ENCODE measurements at places on chromosomes 3 and 15. TPM values are rescaled to one million over a fixed set of nuclear protein-coding genes. Genes with fewer than 3 reads are reported as not detected.
A peak's percentile ranks its signal among the peaks of the same experiment; 100 is the strongest.

DNA sequence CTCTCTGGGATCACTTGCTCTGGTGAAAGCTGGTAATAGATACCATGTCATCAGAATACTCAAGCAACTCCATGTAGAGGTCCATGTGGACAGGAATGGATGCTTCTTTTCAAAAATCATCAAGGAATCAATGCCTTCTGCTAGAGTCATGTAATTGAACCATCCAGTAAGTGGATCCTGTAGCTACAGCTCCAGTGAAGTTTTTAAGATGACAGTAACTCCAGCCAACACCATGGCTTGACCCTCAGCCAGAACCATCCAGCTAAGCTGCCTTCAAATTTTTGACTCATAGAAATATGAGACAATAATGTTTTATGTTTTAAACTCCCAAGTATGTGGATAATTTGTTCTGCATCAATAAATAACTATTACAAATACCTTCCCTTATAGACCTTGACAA lies 923.7 kb downstream of the EPHA3 start:
- no peaks in the 10 kb centered on the region for H3K4me1 ChIP-seq
- no peak overlapping the region for H3K4me3 ChIP-seq
- no peaks in the 10 kb centered on the region for H3K36me3 ChIP-seq
- no peaks in the 10 kb centered on the region for H3K27me3 ChIP-seq
- no peak for DNase-seq
- H3K27ac ChIP-seq, result no peak overlapping the region

MYD88 gene
- total RNA-seq, result 38.8 TPM

GRCh38 chr15:98804057-98804380 lies 155.7 kb downstream of the IGF1R start:
- no peaks in the 10 kb centered on the region for H3K4me1 ChIP-seq
- DNase-seq, result no peak
- H3K36me3 ChIP-seq, result no peaks in the 10 kb centered on the region
- H3K27ac ChIP-seq, result no peak overlapping the region
- H3K27me3 ChIP-seq, result no peaks in the 10 kb centered on the region

DNA sequence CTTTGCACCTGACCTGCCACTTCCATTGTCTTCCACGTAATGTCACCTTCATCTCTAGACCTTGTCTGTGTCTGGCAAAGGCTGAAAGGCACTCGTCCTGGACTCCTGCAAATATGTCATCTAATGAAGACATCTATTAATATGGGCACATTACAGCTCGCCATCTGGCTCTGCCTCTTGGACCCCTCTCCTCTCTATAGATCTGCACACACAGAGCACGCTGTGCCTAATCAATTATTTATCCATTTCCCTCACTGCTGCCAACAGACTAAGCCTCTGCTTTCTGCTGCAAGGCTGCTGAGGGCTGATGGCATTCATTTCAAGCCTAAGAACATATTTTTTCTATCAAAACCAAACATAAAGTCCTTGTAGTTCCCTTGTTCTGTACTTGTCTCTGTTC lies 573.0 kb downstream of the TUSC7 start:
- DNase-seq, result no peak
- no peak overlapping the region for H3K4me3 ChIP-seq
- H3K4me1 ChIP-seq, result no peaks in the 10 kb centered on the region
- no peaks in the 10 kb centered on the region for H3K36me3 ChIP-seq
- no peaks in the 10 kb centered on the region for H3K27me3 ChIP-seq
- no peak overlapping the region for H3K27ac ChIP-seq

GRCh38 chr15:73941044-73941443 lies 14.8 kb downstream of the LOXL1 start:
- H3K4me3 ChIP-seq, result no peak overlapping the region
- H3K36me3 ChIP-seq, result no peaks in the 10 kb centered on the region
- no peak overlapping the region for H3K27ac ChIP-seq
- H3K27me3 ChIP-seq, result no peaks in the 10 kb centered on the region

GPR160 gene
- total RNA-seq, result 4.2 TPM

- no peaks in the 10 kb centered on the region for H3K36me3 ChIP-seq
- DNase-seq, result no peak
- no peaks in the 10 kb centered on the region for H3K4me1 ChIP-seq
- no peak within 1 kb of the TSS for H3K27ac ChIP-seq
- no peak within 1 kb of the TSS for H3K4me3 ChIP-seq
These were observed at the start of gene FAM3D for GRCh38 chr3:58666683-58667082. Gene FAM3D (minus strand): TSS chr3:58666774. CDS start chr3:58655563, 11,211 bp downstream.

DNA sequence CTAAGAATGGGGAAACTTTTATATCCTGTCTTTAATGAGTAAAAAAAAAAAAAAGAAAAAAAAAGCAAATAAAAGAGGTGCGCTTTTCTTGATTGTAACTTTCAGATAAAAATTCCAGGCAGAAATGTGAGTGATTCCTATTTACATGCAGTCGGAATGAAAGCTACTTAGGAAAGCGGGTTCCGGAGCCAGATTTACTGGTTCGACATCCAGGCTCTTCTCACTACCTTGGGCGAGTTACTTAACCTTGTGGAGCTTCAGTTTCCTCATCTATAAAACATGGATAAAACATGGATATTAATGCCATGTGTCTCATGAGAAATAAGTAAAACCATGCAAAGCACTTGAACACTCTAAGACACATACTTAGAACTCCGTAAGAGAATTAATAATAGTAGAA lies 169.2 kb downstream of the TP63 start:
- H3K36me3 ChIP-seq, result no peaks in the 10 kb centered on the region
- no peak overlapping the region for H3K27ac ChIP-seq
- H3K4me3 ChIP-seq, result no peak overlapping the region

GRCh38 chr15:42672444-42672843 lies 64.5 kb downstream of the CDAN1 start:
- no peaks in the 10 kb centered on the region for H3K36me3 ChIP-seq
- DNase-seq, result no peak
- no peak overlapping the region for H3K4me3 ChIP-seq
- H3K4me1 ChIP-seq, result no peaks in the 10 kb centered on the region

- no peaks in the 10 kb centered on the region for H3K4me1 ChIP-seq
- H3K4me3 ChIP-seq, result no peak overlapping the region
- no peaks in the 10 kb centered on the region for H3K27me3 ChIP-seq
These were observed 10.5 kb downstream of the MTMR14 start for GRCh38 chr3:9659849-9660248.

AP3S2 gene
- 24.0 TPM for total RNA-seq

NANOGP8 gene
- not detected for total RNA-seq

TRIM71 gene
- not detected for total RNA-seq

STRA6 gene
- total RNA-seq, result 0.12 TPM

FOXB1 gene
- not detected for total RNA-seq

- no peak overlapping the region for H3K4me3 ChIP-seq
- H3K27me3 ChIP-seq, result no peaks in the 10 kb centered on the region
- H3K27ac ChIP-seq, result no peak overlapping the region
- DNase-seq, result no peak
These were observed 41.7 kb upstream of the BLM start for GRCh38 chr15:90675464-90675863.

HHATL gene
- total RNA-seq, result 1.0 TPM

KCNAB1 gene
- 0.15 TPM for total RNA-seq

SLC28A2 gene
- not detected for total RNA-seq

ROBO1 gene
- 1.1 TPM for total RNA-seq

DNA sequence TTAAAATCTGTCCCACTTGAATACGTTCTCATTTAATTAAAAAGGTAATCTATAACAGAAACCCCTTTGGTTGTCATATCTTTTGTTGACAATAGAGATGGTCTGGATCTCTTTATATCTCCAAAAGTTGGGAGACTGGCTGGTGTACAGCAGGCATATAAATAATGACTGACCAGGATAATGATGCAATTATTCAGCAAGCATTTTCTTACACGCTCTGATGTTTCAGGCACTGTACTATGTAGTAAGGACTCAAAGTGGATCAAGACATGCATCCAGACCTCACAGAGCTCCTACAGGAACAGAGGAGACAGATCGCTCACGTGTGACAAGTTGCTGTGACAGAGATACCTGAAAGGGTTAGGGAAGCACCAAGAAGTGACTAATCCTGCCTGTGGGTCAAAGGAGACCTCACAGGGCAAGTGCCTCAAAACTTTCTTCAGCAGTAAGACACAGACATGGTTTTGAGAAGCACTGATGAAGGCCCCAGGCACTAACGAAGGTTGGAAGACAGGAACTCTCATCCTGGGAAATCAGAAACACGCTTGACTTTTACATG lies 25.7 kb downstream of the VPS39 start:
- H3K4me1 ChIP-seq, result no peaks in the 10 kb centered on the region
- H3K27me3 ChIP-seq, result no peaks in the 10 kb centered on the region
- H3K27ac ChIP-seq, result no peak overlapping the region
- no peaks in the 10 kb centered on the region for H3K36me3 ChIP-seq
- no peak for DNase-seq
- H3K4me3 ChIP-seq, result no peak overlapping the region

DNA sequence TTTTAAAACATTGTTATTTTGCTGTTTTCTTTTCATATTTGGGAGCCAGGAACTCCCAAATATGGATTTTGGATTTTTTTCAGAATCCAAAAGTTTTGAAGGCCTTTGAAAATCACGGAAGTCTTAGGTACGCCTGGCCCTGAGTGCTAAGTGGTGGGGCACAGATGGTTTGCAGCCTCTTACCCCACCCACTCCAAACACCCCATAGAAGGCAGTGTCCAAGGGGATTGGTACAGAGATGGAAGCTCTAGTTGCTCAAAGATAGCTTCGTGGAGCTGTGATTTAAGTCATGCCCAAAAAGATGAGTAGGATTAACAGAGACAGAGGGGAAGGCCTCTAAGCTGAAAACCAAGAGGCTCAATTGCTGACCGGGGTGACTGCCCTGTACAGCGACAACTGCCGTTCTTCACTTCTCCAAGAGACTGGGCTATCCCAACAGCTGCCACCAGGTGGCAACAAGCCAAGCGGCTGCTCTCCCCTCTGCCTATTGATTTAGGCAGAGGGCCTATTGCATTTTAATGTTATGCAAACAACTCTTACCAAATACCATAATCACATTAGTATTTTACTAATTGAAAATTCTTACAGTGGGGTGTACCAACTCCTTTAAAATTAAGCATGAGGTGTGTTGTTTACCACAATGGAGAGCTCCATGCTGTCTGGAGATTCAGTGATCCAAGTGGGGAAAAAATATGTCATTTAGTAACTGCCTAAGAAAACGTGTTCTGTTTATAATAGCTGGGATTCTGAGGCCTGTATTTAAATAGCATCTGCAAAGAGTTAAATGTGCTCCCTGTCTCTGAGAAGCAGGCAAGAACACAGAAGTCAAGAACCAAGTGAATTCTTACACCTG lies 64.0 kb upstream of the C15orf61 start:
- no peak overlapping the region for H3K4me3 ChIP-seq
- H3K4me1 ChIP-seq, result peaks cover 7% of the 10 kb centered on the region
- H3K27ac ChIP-seq, result no peak overlapping the region
- no peaks in the 10 kb centered on the region for H3K36me3 ChIP-seq
- no peaks in the 10 kb centered on the region for H3K27me3 ChIP-seq
- DNase-seq, result peak; percentile 90

GRCh38 chr3:10992017-10992942 lies at the start of gene SLC6A1:
Gene SLC6A1 (plus strand): TSS chr3:10992748. CDS start chr3:11017212, 24,464 bp downstream.
- H3K27me3 ChIP-seq, result no peaks in the 10 kb centered on the region
- peak within 1 kb of the TSS; percentile 86 for H3K27ac ChIP-seq
- DNase-seq, result peak; percentile 75
- H3K4me1 ChIP-seq, result peaks cover 53% of the 10 kb centered on the region
- peak within 1 kb of the TSS; percentile 44 for H3K4me3 ChIP-seq

GRCh38 chr3:139199421-139200010 lies 144.3 kb upstream of the MRPS22 start:
- H3K27ac ChIP-seq, result no peak overlapping the region
- H3K4me1 ChIP-seq, result peaks cover 4% of the 10 kb centered on the region
- H3K4me3 ChIP-seq, result no peak overlapping the region
- no peaks in the 10 kb centered on the region for H3K36me3 ChIP-seq

- H3K27ac ChIP-seq, result no peak overlapping the region
- no peak for DNase-seq
- no peaks in the 10 kb centered on the region for H3K36me3 ChIP-seq
- no peak overlapping the region for H3K4me3 ChIP-seq
These were observed 9.4 kb downstream of the ITPKA start for GRCh38 chr15:41502795-41503668.

GP5 gene
- total RNA-seq, result 0.19 TPM

DNA sequence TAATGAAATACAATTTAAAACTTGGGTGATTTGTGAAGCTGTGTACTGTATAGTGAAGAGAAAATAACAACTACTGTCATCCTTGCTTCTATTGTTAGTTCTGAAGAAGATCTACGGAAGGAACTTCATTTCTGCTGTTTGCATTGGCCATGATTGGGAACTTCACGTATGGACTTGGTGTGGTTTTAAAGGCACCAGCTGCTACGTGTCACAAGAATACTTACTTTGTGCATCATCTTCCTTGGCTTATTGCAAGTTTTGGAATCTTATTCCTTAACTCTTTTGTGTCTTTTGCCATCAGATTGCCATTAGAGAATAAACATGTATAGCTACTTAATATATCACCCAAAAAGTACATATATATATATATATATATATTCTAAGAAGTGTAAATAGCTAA lies 75.0 kb upstream of the VEPH1 start:
- H3K4me1 ChIP-seq, result no peaks in the 10 kb centered on the region
- no peaks in the 10 kb centered on the region for H3K36me3 ChIP-seq
- DNase-seq, result no peak
- no peak overlapping the region for H3K27ac ChIP-seq

DNA sequence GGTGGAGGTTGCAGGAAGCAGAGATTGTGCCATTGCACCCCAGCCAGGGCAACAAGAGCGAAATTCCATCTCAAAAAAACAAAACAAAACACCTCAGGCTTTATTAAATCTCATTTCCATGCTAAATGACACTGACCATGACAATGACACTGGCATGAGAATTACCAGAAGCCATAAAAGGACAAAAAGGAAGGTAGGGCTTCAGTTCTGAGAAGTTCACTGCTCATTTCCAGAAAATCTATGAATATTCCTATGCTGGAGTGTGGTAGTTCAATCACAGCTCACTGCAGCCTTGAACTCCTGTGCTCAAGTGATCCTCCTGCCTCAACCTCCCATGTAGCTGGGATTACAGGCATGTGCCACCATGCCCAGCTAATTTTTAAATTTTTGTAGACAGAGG lies 44.7 kb downstream of the PCNP start:
- H3K4me1 ChIP-seq, result no peaks in the 10 kb centered on the region
- H3K27me3 ChIP-seq, result no peaks in the 10 kb centered on the region
- DNase-seq, result no peak
- H3K27ac ChIP-seq, result no peak overlapping the region
- H3K4me3 ChIP-seq, result no peak overlapping the region

C3orf70 gene
- total RNA-seq, result 0.69 TPM

DPPA4 gene
- total RNA-seq, result 0.86 TPM

OSBPL10 gene
- total RNA-seq, result 3.8 TPM

- no peak for DNase-seq
- H3K36me3 ChIP-seq, result no peaks in the 10 kb centered on the region
- H3K27ac ChIP-seq, result no peak overlapping the region
- H3K4me1 ChIP-seq, result no peaks in the 10 kb centered on the region
These were observed 39.3 kb downstream of the P3H2 start for GRCh38 chr3:190081389-190081788.

FYTTD1 gene
- total RNA-seq, result 33.4 TPM

SLITRK3 gene
- 2.0 TPM for total RNA-seq

CORO2B gene
- total RNA-seq, result 0.53 TPM

DPPA2 gene
- not detected for total RNA-seq
